ENCODE measurements at places on chromosomes 3 and 15. TPM values are rescaled to one million over a fixed set of nuclear protein-coding genes. Genes with fewer than 3 reads are reported as not detected.

DNA sequence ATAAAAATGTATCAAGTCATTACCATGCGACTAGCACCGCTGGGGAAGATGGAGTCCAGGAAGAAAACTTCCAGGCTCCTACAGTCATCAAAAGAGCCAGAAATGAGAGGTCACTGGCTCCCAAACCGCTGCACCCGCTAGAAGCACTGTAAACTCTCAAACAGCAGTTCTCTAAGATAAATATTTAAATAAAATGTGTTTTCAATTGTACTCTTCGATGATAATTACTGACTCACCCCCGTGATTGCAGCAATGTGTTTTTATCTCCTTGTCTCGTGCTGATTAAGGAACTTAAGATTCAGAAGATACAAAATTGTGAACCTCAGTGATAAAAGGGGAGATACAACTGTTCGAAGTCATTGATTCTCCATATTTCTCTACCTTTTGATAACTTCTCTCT, 45.8 kb upstream of the FOXP1 start:
- no peak for DNase-seq

DNA sequence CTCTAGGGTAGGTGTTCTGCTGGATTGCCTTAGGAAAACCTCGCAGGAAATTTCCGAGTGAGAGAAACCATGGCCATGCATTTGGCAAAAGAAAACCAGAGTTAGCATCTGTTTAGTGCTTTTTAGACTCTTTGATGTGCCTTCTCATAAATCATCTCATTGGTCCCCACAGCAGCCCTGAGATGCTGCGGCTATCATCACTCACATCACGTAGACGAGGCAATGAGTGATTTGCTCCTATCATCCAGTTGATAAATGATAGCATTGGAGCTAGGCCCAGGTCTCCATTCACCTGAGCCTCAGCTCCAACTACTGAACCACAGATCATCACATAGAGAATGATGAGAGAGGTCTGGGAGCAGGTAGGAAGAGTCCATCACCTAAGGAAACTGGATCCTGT, 111.1 kb downstream of the PDCD6IP start:
- no peak for DNase-seq

CEMIP gene
- 1.2 TPM for total RNA-seq

DNA sequence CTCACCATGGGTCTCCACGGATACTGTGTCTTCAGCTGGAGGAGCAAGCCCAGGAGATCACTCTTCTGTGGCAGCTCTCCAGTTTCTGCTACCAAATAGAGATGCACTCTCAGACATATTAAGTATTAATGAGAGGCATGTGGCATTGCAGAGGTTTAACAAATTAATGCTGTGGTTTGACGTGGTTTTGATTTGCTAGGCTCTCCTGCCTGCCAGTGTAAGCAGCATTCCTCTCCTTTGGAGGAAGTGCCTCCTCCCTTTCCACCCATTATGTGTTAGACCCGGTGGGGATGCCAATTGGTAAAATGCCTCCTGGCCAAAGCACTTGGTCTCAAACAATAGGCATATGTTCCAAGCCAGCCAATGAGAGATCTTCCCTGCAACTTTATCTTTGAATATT, 124.8 kb downstream of the MYLK start:
- DNase-seq, result no peak

DNA sequence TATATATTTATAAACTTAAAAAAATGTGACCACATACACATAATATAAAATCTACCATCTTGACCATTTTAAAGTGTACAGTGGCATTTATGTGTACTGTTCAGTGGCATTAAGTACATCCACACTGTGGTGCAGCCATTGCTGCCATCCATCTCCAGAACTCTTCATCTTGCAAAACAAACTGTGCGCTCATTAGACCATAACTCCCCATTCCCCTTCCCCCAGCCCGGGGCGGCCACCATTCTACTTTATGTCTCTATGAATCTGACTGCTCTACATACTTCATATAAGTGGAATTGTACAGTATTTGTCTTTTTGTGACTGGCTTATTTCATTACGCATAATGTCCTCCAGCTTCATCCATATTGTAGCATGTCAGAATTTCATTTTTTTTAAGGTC, 47.8 kb downstream of the CTXND1 start:
- DNase-seq, result no peak

All from thoracic aorta (tissue), 2 donors.